NCI-H524 treated with DMSO at 0.1 percent for 48 hours (cell line): ENCODE measurements at places on chromosomes 1 and 21.

DNA sequence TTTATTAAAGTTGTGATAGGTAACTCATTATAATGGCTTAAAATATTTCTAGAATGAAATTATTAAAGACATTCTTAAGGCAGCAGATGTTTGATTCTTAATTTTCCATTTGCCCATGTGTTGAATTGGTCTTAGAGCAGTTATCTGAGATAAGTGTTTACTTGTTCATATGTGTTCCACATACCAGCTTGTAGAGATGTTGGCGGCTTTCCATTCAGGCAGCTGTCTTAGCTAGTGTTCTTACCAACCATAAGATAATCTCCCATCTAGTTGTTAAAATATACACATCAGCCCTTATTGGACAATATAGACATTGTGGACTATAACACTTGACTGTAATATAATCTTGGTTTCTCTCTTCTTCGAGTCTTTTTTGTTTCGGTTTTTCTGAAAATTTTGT, 1372.9 kb upstream of the ADGRL2 start:
- DNase-seq = peak; percentile 91

DNA sequence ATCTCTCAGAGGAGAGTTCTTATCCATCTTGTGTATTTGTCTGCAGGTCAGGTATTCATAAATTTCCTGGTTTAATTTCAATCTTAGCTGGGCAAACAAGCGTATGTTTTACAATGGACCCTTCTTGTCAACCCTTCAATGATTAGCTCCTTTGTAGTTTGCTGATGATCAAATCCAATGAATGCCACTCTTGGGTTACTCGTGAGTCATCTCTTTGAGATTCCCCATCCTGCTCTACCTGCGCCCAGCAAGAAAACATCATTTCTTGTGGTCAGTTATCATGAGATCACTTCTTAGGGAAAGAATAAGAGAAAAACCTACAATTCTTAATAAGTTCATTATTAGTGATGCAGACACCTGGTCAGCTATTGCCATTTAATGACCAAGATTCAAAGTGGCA, 572.3 kb upstream of the PKN2 start:
- DNase-seq = no peak

DNA sequence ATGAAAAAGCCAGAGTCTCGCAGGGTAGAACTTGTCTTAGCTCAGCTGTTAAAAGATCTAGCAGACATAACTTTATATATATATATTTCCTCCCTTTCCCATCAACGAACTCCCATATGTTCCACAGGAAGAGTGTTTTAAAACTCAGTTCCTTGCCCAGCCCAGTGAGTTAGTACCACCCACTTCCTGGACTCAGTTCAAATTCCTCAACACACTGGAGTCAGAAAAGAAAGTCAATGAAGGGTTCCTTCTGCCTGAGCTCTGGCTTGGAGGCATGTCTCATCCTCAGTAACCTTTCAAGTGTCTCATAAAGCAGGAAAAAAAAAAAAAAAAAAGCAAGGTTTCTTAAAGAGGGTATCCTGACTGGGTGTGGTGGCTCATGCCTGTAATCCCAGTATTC, 15.6 kb downstream of the TPM3 start:
- DNase-seq = no peak

DNA sequence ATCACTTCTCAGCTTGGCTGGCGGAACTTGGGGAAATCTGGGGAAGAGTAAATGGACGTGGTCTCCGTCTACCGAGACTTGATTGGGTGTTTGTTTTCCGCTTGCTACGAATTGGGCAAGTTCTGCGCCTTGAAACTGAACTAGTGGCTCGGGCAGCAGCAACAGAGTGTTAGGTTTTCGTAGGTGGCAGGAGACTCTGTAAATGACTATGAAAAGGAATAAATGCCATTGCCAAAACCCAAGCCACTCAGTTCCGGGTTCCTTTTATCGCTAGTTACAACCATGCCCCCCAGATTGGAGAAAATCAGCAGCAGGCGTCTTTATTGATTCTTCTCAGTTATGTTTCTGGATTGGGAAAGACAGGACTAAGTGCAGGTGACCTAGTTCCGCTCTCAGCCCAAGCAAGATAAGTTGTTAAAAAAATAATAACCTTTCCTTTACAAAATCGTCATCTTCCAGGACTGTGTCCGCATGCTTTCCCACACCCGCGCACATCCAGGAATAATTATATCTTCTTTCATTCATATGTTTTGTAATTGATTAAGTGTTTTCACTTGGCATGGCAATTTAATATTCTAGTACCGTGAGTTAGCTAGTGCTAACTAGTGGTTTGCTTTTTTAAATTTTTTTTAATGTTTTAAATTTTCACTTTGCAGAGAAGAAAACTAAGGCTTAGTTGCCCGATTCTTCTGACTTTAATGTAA, 3.4 kb downstream of the LHX9 start:
- no peak for DNase-seq

DNA sequence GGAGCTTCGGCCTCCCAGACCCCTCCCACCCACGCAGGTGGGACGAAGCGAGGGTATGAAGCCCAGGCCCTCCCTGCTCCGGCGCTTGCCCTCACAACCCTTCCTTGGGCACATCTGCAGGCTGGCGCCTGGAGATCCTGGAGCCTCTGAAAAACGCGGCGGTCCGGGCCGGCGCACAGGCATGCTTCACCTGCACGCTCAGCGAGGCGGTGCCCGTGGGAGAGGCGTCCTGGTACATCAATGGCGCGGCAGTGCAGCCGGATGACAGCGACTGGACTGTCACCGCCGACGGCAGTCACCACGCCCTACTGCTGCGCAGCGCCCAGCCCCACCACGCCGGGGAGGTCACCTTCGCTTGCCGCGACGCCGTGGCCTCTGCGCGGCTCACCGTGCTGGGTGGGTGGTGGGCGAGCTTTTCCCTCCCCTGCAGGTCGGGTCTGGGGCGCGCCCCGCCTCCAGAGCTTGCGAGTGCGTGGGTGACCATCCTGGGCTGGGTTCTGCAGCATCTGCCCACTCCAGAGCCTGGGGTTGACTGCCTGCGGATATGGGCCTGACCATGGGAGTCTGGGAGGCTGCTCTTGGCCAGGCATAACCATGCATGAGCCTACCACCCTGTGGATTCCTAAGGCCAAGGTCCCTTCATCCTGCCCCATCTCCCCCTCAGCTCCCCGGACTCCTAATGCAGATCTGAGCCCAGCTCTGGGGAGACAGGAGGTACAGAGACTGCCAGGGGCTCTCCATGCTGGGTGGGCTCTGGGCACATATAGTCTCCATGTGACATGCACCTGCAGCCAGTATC, 89.8 kb downstream of the TRIM11 start:
- DNase-seq = no peak
